ENCODE measurements at places on chromosomes 16 and 17.

- DNase-seq: no peak
These were observed 29.1 kb downstream of the TRIM16 start for GRCh38 chr17:15654886-15655561.

DNA sequence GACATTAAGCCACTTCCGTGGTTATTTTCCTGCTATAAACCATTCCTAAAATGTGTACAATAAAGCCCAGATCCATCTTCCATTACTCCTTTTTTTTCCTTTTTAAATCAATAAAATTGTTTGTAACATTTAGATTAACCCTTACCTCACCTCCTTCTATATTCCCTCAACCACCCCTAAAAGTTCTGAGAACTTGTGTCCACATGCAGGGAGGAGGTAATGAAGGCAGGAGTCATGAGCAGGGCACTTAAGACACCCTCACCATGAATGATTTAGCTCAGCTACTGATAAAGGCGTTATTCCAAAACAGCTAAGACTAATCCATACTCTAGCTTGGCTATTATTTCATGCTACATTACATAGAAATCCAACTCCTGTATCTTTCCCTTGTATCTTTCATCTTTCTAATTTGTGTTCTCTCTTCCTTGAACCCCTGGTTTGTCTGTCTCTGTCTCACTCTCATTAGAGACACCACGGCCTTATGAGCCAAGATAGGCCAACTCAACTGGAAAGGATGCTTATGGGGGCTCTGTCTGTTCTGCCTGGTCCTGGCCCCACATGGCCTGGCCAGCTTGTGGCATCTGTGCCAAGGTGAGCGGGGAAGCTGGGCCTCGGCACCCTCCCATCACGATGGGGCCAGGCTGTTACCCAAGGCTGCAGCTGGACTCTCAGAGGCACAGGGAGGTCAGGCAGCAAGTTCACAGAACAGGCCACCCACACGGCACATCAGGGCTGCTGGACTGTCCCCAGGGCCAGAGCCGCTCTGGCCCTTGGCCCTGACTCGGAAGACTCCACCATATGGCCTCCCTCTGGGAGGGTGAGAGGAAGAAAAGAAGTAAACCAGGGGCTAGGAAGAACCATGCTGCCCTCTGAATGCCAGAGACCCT lies 294.4 kb downstream of the SOX9 start:
- DNase-seq: no peak

DNA sequence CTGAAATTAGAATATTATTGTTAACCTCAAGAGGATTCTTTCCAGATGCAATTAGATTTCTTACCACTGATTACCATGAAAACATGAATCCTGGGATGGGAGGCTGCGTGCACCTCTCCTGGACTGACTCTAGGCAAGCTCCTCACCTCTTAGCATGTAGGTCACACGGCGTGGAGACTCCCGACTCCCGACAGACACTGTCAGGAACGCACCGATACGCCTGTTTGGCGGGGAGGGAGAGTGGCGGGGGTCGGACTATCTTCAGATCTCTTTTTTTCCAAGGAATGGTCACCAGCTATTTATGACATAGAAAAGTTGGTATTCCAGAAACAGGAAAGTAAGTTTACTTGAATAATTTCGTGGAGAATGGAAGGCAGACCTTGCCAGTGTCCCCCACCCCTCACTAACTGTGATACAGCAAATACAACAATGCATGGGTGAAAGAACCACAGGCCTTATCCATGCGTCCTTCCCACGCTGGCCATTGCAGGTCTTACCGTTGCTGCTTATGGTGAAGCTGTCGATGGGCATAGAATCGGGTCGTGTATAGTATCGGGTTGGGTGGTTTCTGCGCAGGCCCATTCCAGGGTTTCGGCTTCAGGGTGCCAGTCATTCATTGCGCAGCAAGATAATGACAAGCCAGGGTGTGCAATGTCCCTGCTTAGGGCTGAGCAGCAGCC lies 62.6 kb upstream of the ENDOV start:
- DNase-seq: no peak

- no peak for DNase-seq
These were observed 62.4 kb upstream of the PLCG2 start for GRCh38 chr16:81716478-81717225.

DNA sequence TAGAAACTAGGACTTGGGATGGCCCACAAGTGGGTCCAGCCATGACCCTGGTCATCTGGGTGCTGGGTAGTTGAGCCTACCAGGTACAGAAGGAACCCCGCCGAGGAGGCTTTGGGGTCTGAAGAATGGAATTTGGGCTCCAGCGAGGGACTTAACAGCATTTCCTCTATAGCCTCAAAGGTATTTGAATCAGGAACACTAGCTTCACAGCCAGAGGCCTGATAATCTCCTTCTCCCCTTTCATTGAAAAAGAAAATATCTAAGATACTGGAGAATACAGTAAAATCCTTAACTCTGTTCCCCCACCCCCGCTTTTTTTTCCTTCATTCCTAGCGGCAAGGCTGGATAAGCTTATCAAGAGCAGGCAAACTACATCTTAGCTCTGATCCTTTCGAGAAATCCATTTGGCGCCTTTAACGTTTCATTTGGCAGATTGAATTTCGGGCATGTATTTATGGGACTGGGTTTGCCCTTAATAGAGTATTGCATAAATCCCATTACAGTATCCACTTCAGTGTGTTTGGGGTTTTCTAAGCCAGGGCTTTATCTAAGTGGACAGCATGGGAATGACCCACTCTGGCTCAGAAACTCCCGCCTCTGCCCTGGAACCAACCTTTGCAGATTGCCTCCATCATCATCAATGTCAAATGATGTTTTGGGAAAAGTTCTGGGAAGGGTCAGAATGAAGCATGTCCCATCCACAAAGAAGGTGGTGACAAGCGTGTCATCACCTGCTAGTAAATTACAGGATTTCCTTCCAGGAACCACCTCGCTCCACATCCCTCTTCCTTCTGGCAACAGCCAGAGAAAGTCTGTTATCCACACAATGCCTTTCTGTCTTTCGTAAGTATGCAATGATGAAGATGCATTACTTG lies 36.9 kb downstream of the XYLT1 start:
- no peak for DNase-seq

GRCh38 chr16:88703486-88704309 lies 2.5 kb downstream of the RNF166 start:
- no peak for DNase-seq

- no peak for DNase-seq
These were observed 575.7 kb upstream of the CDH11 start for GRCh38 chr16:65697521-65697920.

GRCh38 chr17:55238931-55239297 lies 25.8 kb upstream of the HLF start:
- no peak for DNase-seq

- DNase-seq: peak; percentile 51
These were observed 56.1 kb upstream of the ACSF3 start for GRCh38 chr16:89037261-89038152.

- no peak for DNase-seq
These were observed 30.3 kb downstream of the ATPAF2 start for GRCh38 chr17:18008496-18009268.

- DNase-seq: no peak
These were observed 24.9 kb downstream of the COPZ2 start for GRCh38 chr17:48012654-48013053.

DNA sequence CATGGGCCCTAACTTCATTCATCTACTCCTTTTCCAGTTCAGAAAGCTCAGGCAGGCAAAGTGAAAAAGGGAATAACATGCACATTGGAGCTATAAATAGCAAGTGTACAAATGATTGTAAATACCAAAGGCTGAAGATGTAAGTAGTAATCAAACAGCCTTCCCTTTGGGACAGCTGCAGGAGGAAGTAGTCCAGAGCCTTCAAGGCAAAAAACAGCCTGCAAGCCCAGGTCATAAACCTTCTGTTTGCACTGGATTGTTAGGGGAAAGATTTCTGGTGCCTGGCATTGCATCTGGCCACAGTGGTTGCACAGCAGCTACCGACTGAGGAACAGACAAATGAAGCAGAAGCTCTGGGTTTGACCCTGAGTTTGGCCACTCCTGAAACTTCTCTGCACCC lies 98.6 kb upstream of the PMFBP1 start:
- DNase-seq: no peak

DNA sequence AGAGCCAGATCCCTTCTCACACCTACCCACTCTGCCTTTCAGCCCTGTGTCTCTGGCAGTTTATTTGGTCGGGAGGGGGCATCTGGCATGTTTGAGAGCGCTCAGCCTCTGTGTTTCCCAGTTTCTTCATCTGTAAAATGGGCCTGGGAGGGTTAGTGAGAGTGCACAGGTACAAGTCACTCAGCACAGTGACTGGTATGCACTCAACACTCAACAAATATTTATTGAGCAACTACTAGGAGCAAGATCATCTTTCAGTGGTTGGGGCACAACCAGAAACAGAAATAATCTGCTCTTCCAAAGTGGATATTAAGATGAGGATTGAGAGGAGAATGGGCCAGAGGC lies 13.7 kb upstream of the SRCIN1 start:
- DNase-seq: no peak

- DNase-seq: no peak
These were observed 305.9 kb downstream of the PMP22 start for GRCh38 chr17:14959106-14959648.

GRCh38 chr16:2913603-2914002 lies 1.9 kb downstream of the FLYWCH1 start:
- no peak for DNase-seq

- DNase-seq: no peak
These were observed 40.8 kb downstream of the SLFN12L start for GRCh38 chr17:35496451-35497290.

DNA sequence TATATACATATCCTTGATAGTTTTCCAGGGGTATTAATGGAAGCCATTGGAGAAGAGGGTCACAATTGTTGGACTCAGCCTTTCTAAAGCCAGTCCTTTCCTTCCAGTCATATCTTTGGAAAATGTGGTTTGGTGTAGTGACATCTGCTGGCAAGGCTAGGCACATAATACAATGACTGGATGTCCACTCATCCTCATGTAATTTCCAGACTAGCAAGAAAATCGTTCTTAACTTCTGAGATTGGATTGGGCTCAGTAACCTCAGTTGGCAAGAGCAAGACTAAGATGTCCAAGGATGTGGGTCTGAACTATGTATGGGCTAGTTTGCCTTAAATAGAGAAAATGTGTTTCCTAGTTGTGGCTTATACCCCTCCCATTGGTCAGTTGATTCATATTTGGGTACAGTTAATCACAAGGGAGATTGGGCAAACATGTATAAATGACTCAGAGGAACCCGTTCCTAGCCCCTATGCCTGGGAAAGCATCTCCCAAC lies 8.7 kb upstream of the KAT7 start:
- peak; percentile 44 for DNase-seq

Data from left hindlimb (tissue), 1 donor.